ENCODE measurements at places on chromosomes 3 and 15.
A peak's percentile ranks its signal among the peaks of the same experiment; 100 is the strongest.

GRCh38 chr3:34364335-34364734, 565.9 kb downstream of the PDCD6IP start:
- ATAC-seq, result no peak

DNA sequence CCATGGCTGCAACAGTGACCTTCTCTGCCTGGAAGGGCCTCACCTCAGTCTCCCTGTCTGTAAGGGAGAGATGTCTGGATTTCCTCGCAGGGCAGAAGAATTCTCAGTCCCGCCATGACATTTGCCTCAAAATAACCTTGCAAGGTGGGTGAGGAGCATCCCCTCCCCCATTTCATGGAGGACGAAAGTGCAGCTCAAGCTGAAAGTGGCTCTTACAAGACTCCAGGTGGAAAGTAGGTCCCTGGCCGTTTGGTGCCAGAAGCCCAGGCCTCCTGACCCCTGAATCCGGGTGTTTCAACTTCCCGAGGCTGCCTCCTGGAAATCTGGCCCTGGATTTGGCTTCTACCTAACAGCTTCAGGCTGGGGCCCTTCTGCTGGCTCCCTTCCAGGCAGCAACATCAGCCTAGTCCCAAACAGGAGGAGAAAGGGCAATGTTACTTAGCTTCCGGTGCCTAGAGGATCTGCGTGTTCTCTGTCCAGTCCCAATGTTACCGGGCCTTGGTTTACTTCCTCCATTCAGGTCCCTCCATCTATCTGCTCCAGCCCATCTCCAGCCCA, 769 bp upstream of the CSPG4 start:
- no peak for ATAC-seq

GRCh38 chr3:154241496-154241895, 82.8 kb downstream of the DHX36 start:
- ATAC-seq, result no peak

GRCh38 chr15:75200765-75201615, 692 bp upstream of the C15orf39 start:
- ATAC-seq, result no peak

DNA sequence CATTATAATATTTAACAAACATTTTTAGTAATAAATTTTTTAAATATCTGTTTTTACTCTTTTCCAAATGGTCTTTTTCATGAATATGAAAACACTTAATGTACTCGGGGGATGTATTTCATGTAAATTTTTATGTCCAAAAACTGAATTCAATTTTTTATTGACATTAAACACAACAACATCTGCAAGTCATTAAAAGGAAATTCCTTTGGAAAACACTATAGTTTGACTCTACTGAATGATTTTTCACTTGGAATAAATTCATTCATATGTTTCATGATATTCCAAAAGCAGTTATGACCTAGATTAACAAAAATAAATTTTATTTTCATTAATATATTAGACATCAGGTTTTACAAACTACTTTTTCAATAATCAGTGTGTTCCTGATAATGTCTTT, 239.8 kb upstream of the AGTR1 start:
- no peak for ATAC-seq

- ATAC-seq, result peak; percentile 94
These were observed 9.1 kb downstream of the RAB43 start for GRCh38 chr3:129112308-129113052.

- ATAC-seq, result no peak
These were observed 149.4 kb downstream of the LRRK1 start for GRCh38 chr15:101068523-101068960.

DNA sequence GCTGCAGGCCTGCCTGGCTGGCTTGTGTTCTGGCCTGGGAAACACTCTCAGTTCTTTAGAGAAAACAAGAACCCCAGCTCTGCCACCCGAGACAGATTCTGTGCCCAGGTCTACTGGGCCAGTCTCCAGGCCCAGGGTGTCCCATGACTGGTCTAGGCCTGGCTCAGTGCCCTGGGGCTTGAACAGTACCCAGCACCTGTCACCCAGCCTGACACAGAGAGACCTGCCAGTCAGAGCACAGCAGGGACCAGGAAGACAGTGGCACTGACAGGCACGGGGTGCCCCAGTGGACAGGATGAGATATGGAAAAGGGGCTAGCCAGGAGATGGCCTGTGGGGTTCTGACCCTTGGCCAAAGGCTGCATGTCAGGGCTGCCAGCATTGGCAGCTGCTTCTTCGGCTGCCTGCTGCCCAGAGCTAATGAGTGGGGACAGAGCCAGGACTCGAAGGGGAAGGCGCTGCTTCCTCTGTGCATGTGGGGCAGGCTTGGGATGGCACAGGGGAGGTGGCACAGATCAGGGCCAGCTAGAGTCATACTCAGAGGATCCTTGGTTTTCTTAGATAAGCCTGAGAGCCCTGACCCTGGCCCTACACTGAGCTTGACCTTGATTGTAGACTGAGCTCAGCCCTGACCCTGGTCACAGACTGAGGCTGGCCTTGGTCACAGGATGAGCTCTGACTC, 15.1 kb downstream of the CCDC33 start:
- no peak for ATAC-seq

DNA sequence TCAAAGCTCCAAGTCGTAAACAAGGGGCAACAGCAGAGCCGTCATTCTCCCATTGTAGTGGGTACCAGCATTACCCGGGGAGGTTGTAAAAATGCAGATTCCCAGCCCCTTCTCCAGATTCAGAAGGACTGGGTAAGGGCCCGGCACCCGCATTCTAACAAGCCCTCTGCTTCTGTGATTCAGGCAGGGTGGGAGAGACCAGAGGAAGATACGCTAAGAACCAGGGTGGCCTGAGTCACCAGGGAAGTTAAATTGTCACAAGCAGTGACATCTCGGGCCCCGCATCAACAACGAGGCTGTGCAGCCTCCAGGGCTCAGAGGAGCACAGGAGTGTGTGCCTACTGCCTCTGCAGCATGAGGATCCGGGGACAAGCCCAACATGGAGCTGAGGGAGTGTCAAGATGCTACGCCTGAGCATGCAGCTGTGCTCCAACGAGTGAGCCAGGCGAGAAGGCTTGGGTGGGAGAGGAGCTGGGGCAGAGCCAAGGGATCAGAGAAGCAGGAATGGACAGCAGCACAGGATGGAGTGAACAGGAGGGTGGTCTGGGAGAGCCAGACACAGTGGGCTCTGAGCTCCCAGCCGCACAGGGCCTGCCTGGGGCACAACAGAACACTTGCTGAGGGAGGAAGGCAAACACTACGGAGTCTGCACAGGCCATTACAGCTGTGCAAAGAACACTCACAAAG, 68.5 kb downstream of the CPN2 start:
- no peak for ATAC-seq

DNA sequence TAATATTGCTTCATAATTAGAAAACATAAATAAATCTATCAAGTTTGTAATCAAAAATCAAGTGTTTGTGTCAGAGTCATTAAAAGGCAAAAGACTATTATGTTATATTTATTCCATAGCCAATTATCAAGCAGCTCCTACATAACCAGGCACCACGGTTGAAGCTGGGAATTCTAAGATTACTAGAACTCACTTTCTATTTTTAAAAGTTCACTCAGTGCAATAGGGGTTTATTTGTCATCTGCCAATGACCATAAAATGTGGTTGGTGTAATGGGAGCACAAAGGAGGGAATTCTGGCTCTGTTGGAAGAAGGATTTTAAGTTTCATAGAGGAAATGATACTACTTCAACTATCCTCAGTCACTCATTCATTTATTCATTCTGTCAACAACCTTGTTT, 57.7 kb downstream of the TRIM69 start:
- ATAC-seq, result no peak

DNA sequence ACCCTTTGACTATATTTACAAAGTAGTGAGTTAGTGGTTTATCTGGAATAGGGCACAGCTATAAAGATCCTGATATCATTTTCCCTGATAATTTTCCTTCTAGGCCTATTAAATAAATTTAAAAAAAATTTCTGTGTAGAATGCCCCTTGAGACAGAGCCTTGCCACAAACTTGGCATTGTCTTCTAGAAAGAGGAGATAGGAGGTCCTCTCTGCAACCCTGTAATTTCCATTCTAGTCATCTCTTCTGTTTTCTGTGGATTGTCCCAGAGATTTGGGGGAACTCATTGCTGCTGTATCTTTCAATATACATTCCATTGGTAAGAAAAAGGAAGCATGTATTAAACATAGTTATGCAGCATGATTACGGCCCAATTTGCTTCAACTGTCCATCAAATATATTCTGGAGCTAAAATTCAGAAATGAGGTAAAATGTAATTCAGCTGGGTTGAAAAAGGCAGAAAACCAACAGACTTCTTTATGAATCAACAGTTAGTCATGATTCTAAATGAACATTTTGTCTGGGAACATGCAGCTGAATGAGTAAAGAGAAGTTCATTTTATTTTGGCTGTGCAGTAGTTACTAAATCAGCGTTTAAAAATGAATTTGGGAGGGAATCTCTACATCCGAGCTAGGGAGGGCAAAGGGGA, 401.1 kb downstream of the NAALADL2 start:
- no peak for ATAC-seq

- no peak for ATAC-seq
These were observed 23.6 kb downstream of the GATM start for GRCh38 chr15:45354711-45355110.

- no peak for ATAC-seq
These were observed 81.6 kb downstream of the AKAP13 start for GRCh38 chr15:85462029-85462428.

DNA sequence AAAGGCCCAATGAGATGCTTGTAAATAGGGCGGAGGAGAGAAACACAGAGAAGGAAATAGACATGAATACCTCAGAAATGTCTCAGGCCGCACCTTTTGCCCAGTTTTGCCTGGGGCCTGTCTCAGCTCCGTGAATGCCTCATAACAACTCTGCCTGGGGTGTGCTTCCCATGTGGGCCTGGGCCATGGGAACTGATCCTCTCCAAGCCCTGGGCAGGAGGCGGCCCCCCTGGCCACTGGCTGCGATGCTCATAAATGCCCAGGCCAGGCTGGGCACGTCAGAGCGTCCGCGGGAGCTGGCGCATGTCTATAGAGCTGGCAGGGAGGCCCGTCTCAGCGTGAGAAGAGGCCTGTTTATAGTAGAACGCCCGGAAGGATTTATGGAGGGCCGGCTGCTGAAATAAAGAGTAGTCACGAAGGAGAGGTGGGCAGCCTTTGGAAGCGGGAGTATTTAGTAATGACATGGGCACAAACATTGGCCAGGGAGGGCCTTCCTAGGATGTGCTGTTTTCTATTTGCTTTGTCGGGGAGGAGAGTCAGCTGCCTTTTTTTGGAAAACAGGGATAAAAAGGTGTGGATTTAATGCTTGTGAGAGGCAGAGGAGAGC, 85.9 kb upstream of the IGF1R start:
- no peak for ATAC-seq

GRCh38 chr3:168197162-168197561, 101.4 kb upstream of the GOLIM4 start:
- no peak for ATAC-seq

DNA sequence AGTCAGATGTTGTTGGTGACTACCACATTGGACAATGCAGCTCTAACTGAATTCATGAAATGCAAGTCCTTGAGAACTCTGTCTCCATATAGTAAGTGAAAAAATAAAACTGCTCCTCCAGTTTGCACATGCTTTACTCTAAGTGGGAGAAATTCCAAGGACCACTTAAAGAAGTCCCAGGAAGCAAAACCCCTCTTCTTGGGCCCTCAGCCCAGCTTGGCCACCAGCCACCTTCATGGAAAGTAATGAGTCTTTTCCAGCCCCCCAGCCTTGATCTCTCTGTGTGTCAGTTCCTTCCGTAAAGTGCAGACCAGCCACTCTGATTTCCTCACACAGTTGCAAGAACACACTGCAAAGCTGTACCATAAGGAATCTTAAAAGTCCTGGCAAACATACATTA, 34.5 kb downstream of the DAPK2 start:
- no peak for ATAC-seq

DNA sequence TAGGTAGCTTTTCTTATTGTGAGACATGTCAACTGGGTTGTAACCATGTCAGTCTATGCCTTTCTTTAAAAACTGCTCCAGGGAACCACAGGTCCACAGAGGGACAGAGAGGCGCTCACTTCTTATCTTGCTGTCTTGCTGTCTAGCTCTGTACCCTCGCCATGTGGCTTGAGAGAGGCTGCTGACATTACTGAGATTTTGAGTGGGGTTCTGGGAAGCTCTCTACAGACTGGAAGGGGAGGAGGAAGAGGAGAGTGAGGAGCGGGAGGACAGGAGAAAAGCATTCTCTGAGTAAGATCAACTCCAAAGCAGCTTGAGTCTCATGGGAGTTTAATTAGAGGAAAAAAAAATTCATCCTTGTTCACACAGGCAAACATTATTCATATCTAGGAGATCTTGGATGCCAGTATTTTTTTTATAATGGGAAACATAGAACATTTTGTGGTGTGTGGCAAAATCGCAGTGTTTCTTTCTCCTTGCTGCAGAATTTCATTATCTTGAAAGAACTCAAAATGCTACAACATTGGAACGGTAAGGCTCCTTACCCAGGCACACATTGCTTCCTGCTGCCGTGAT, 1037.0 kb upstream of the NR2F2 start:
- no peak for ATAC-seq

GRCh38 chr3:123689831-123690230, 105.0 kb upstream of the HACD2 start:
- ATAC-seq, result no peak

DNA sequence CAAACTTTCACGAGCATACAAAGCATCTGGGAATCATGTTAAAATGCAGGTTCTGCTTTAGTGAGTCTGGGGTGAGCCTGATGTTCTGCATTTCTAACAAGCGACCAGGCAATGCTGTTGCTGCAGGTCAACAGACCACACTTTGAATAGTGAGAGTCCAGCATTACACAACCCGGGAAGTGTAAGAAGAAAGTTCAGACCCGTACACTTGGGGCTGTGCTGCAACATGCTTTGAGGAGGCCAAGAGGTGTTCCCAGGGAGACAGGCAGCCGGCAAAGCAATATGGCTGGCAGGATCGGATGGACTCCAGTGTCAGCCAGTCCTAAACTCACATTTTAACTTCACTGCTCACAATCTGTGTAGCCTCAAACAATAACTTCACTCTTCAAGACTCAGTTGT, 134.2 kb downstream of the LIPC start:
- no peak for ATAC-seq

DNA sequence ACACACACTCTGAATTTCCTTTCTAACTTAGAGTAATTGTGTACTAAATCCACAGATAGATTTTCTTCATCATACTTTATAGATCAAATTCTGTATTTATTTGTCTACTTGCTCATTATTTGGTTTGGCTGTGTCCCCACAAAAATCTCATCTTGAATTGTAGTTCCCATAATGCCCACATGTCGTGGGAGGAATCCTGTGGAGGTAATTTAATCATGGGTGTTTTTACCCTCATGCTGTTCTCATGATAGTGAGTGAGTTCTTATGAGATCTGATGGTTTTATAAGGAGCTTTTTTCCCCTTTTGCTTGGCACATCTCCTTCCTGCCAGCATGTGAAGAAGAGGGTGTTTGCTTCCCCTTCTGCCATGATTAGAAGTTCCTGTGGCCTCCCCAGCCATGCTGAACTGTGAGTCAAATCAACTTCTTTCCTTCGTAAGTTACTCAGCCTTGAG, 198.3 kb upstream of the TGFBR2 start:
- no peak for ATAC-seq

GRCh38 chr3:23341147-23341838, 138.2 kb downstream of the UBE2E2 start:
- no peak for ATAC-seq

- ATAC-seq, result peak; percentile 73
These were observed 25.2 kb upstream of the CCK start for GRCh38 chr3:42290966-42291714.

GRCh38 chr15:84681831-84682230, 23.8 kb upstream of the NMB start:
- peak; percentile 92 for ATAC-seq

Measured in activated CD4-positive, CD25-positive, alpha-beta regulatory T cell treated with anti-CD3 and anti-CD28 coated beads, Interleukin-2, amount 50 U/mL, for 24 hours (primary cell).